ENCODE measurements at places on chromosomes 5 and 9.

- DNase-seq: no peak
Observed at GRCh38 chr5:174755106-174755505, 30.7 kb downstream of the MSX2 start.

DNA sequence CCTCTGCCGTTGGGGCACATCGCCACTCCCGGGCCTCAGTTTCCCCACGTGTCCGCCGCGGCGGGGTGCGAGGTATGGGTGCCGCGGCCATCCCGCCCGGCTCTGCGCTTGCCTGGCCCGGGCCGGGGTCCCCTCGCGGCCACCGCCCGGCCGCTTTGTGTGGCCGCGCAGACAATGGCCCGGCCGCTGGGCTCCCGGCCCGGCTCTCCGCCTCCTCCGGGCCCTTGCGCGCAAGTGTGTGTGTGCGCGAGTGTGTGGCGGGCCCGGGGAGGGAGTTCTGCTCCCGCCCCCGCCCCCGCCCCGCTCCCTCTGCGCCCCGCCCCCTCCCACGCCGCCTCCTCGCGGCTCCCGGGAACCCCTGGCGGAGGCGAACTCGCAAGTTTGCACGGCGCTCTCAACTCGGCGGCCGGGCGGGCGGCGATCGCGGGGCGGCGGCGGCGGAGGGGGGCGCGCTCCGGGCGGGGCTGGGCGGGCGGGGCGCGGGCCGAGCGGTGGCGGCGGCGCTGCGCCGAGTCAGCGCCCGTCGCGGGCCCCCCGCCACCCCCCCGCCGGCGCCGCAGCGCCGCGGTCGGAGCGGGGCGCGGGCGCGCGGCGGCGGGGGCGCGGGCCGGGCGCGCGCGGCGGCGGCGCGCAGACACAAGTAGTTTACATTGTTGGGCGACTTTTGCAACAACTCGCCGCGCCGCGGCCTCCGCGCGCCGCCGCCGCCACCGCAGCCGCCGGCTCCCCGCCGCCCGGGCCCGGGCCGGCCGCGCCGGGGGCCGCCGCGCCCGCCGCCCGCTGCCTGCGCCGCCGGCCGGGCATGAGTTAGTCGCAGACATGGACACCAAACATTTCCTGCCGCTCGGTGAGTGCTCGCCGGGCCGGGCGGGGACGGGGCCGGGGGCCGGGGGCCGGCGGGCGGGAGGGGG lies at the start of gene RXRA:
Gene RXRA, plus strand, starts transcription at position 643 of the 911 bp plus-strand sequence. Its CDS starts 177 bp downstream, at position 820.
- DNase-seq: peak; percentile 64

DNA sequence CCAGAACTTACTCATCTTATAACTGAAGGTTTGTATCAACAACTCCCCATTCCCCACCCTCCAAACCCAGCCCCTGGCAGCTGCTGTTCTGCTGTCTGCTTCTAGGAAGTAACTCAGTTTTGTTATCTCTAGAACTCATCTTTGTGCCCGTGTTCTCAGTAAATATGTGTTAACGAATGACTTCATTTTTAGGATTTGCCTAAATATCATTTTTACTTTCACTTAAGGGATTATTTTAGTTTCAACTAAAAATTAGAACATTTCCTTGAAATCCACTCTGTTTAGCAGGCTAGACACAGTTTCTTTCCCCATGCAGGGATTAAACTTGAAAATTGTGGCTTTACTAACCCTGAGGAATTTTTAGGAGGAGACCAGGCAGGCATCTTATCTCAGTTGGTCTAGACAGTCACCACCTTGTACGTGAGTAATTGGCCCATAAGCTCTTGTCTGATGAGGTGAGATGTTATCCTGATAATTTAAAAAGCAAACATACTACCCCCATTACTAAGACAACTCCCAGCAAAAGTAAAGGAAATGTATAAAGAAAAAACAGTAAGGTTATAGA lies 68.2 kb upstream of the TNFAIP8 start:
- peak; percentile 58 for DNase-seq

- no peak for DNase-seq
Observed at GRCh38 chr9:98790134-98790841, 6.1 kb downstream of the ANKS6 start.

GRCh38 chr5:105816961-105817360 lies 1853.8 kb downstream of the EFNA5 start:
- no peak for DNase-seq

- DNase-seq: no peak
Observed at GRCh38 chr9:98450496-98450895, 195.0 kb upstream of the TBC1D2 start.

DNA sequence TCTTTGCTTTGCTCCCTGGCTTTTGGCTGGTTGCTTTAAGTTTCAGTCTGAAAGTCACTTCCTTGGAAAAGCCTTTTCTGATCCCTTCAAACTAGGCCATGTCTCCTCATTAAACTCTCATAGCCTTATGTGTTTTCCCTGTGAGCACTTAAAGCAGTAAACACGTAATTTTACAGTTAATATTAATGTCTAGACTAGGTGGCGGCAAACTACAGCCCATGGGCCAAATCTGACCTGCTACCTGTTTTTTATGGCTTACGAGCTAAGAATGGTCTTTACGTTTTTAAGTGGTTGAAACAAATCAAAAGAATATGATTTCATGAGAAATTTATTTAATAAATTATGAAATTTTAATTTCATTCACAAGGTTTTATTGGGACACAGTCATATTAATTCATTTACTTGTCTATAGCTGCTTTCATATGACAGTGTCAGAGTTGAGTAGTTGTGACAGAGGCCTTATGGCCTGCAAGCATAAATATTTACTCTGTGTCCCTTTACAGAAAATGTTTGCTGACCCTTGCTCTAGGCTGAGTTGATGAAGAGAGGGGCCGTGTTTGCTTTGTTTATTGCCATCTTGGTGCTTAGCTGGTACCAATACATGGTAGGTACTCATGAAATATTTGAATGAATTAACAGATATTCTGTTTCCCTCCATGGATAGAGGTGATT lies 7.4 kb downstream of the SLC44A1 start:
- DNase-seq: no peak

- DNase-seq: no peak
Observed at GRCh38 chr5:97480313-97480712, 297.3 kb upstream of the RIOK2 start.
